ENCODE measurements at places on chromosomes 12 and 14.

DNA sequence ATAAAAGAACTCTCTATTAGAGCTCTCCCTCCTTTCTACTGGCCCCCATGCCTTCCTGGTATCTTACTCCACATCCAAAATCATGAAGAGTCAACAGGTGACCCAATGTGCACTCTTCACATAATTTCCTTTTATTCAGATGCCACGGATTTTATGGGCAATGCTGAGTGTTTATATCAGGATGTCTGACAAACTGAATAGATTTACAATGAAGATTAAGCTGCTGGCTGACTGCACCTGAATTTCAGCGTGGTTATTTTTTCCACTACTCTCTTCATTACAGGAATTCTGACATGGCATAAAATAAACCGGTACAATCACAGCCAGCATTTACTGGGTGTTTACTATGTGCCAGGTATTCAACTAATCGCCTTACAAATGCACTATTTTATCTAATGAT, 29.4 kb upstream of the CERS5 start:
- DNase-seq, result no peak

DNA sequence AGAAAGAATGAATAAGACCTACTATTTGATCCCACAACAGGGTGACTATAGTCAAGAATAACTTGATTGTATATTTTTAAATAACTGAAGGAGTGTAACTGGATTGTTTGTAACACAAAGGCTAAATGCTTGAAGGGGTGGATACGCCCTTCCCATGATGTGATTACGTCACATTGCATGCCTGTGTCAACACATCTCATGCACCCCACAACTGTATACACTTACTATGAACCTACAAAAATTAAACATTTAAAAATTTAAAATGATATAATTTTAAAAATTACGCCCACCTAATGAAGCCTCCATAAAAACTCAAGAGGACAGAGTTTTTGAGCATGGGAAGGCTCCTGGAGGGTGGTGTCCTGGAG, 94.5 kb downstream of the SCARB1 start:
- no peak for DNase-seq

DNA sequence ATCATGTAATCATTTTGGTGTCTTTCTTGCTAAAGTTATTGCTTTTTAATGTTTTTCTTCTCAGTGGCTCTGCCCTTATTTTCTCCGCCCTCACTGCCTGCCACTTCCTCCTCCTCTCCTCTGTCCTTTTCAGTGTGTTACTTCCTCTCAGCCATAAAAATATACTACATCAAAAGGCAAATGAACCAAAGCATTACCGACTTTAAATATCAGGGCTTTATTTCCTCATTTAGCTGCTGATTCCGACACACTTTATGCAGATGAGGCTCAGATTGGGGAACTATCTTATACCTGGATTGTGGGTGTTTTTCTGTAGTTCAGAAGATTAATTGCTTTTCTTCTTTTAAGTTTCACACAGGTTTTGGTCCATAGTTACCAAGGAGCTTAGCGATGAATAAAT, 118.1 kb downstream of the CMAS start:
- no peak for DNase-seq

DNA sequence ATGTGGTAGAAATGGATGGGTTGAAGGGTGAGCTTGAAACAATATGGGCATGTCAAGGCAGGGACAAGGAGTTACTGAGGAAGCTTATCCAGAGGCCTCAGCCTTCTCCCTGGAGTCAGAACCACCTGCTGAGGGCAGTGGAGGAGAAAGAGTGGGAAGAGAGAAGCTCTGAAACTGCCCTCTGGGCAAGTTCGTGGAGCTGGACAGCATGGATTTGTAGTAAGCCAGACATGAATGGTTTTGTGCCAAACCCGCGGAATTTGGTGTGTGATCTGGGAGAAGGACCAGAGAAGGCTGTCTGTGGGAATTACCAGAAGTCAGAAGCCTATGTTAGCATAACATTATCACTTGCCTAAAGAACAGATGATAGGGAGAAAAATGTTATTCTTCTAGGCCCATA, 164.8 kb downstream of the SLC41A2 start:
- no peak for DNase-seq

DNA sequence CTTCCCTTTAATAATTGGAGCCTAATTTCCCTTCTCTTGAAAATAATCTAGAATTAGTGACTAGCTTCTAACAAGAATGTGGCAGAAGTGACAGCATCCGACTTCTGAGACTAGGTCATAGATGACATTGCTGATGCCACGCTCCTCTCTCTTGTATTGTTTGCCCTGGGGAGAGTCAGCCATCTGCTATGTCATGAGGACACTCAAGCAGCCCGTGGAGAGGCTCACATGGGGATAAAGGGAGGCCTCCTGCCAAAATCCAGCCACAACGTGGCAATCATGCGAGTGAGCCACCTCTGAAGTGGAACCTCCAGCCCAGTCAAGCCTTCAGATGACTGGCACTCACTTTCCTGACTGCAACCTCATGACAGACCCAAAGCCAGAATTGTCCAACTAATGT, 54.2 kb upstream of the LRRK2 start:
- DNase-seq, result no peak

DNA sequence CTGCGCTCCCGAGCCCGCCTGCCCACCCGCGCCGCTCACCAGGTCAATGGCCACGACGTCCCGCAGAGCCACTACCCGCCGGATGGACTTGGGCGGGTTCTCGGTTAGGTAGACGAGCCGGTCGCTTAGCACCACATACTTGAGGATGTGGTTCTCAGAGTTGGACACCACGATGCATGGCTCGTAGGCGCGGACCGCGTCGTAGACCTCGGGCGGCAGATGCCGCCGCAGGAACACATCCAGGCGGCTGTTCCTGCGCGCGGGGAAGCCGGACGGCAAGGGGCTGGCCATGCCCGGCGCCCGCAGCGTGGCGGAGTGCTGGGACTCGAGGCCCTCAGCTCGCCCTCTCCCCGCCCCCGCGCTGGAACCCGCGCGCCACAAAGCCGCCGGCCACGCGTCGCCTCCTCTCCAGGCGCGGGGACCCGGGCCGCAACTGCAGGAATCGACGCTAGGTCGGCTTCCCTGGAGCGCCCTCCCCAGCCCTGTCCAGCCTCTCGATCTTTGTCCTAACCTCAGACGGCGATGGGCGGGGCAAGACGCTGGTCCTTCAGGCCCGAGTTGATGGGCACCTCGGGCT, at the start of gene C12orf56:
C12orf56 (minus strand) TSS at position 484 of the 577 bp plus-strand sequence; CDS start at position 291, 193 bp downstream.
- DNase-seq, result peak; percentile 11

- no peak for DNase-seq
These were observed 5.3 kb upstream of the RAB35 start for GRCh38 chr12:120121766-120122293.

DNA sequence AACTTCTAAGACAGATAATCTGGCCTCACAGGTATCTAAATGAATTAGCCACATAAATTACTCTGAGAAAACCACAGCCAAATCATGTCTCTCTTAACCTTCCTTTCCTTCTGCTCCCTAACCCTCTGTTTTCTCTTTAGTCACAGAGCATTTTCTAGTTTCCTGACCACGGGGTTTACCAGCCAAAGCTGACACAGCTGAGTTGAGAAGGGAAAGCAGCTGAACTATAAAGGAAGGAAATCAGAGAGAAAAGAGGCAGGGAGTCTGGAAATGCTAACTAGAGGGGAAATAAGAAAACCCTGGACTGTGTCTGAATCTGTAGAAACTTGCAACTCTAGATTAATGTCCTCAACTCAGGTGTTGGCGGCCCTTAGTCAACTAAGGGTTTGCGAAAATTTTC, 24.4 kb downstream of the ANKS1B start:
- DNase-seq, result no peak

DNA sequence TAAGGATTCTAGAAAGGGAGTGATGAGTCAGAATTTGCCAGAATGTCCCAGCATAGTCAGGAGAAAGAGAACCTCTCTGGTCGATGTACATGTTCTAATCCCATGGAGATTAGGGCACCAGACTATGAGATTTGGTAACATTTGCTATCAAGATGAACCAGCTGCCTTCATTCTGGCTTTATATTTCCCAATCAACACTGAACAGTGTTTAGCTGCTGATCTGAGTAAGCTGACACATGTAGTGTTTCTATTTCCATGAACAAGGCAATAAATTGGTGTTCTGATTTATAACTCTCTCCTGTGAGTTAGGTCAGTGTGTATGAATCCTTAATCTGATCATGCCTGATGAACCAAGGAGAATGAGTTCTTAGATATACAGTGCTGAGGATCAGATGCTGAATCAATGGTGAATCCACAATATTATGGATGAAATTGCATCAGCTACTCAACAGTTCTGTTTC, 158.0 kb upstream of the AMIGO2 start:
- DNase-seq, result no peak

- no peak for DNase-seq
These were observed 142.8 kb downstream of the FUT8 start for GRCh38 chr14:65555358-65555757.

- DNase-seq, result no peak
These were observed 22.5 kb upstream of the NKX2-8 start for GRCh38 chr14:36604757-36605505.

DNA sequence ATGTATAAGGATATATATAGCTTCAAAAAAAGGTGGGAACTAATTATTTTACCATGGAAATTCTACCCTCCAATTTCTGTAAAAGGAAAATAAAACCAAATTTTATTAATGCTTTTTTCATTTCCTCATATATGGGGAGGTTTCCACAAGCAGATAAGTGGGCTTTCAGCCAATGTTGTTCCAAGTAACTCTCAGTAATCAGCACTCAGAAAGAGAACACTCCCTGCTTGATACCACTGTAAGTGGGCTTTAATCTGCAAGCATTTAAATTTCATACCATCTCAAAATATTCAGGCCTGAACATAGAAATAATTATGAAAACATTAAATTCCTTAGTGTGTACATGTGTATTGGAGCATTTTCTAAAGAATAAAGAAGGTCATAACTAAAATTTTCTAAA, 827.6 kb downstream of the C12orf50 start:
- no peak for DNase-seq

- DNase-seq, result no peak
These were observed 471.8 kb downstream of the TMEM117 start for GRCh38 chr12:44307506-44308168.

DNA sequence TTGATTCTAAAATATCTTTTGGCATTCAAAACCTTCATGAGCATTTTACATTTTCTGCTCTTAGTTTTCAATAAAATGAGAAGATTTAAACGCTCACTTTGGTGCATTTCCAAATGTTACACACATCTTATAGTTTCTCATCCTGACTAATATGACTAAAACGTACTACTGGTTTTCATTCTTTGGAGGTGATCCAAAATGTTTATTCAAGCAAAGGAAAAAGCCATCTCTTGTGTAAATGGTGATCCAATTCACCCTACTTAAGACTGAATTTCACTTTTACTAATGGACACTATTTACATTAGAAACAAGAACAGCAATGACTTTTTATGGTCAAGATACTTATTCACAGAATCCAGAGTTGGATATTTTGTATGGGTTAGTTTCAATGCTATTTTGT, 86.6 kb downstream of the KITLG start:
- no peak for DNase-seq

DNA sequence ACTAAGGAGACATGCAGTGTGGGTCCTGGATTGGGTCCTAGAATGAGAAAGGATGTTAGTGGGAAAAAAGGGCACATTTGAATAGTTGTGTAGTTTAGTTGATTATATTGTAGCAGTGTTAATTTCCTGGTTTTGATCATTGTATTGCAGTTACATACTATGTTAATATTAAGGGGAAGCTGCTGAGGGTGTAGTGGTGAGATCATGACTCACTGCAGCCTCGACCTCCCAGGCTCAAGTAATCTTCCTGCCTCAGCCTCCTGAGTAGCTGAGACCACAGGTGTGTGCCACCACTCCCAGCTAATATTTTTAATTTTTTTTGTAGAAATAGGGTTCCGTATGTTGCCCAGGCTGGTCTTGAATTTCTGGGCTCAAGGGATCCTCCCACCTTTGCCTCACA, 21.7 kb downstream of the BORCS5 start:
- DNase-seq, result no peak

GRCh38 chr14:23566778-23567185, 809 bp downstream of the AP1G2 start:
- no peak for DNase-seq

- no peak for DNase-seq
These were observed 1.3 kb downstream of the LRRK2 start for GRCh38 chr12:40225984-40226602.

DNA sequence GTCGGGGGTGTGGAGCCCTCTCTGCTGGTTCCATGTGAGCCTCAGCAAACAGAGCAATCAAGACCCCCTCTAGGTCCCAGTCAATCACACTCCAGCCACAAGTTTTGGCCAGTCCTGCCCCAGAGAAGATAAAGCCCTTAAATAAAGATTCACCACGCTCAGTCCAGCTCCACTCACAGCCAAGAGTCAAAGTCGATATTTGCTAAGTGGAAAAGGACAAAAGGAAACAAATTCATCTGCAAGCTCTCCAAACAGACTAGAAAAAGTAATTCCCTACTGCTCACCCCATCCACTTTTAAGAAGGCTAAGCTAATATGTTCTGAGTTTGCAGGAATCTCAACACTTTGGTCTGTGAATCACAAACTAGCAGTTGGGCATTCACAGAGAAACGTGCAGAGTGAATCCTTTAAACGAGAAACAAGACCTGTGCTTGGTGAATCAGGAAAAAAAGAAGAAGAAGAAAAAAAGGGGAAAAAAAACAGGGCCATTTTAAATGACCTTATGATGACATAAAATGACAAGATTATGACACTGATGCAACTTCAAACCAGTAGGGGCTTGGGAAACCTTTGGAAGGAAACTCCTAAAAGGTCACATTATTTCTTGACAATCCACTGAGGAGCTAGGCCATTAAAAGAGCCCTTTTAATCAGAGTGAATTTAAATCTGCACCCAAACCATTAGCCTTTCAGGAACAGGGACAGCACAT, 41.8 kb upstream of the FOXN3 start:
- no peak for DNase-seq

DNA sequence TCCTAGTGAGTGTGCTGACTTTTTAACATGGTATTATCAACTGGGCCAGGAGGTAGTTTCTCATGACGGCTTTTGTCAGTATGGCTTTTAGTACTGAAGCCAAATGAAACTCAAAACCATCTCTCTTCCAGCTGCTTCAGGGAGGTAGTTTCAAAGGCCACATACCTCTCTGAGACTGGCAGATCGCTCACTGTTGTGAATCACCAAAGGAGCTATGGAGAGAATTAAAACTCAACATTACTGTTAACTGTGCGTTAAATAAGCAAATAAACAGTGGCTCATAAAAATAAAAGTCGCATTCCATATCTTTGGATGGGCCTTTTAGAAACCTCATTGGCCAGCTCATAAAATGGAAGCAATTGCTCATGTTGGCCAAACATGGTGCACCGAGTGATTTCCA, 141.1 kb downstream of the HMGA2 start:
- no peak for DNase-seq

GRCh38 chr14:92686900-92687427, 61.5 kb downstream of the LGMN start:
- peak; percentile 86 for DNase-seq

GRCh38 chr12:29552324-29552927, 54.9 kb upstream of the OVCH1 start:
- peak; percentile 92 for DNase-seq

- DNase-seq, result no peak
These were observed 51.8 kb downstream of the TSPAN8 start for GRCh38 chr12:71105956-71106355.

- no peak for DNase-seq
These were observed 62.4 kb downstream of the PUS7L start for GRCh38 chr12:43696154-43696553.

GRCh38 chr14:83184531-83184930, 1650.9 kb upstream of the SEL1L start:
- DNase-seq, result no peak
